ENCODE measurements at places on chromosomes 12 and 14. TPM values are rescaled to one million over a fixed set of nuclear protein-coding genes. Genes with fewer than 3 reads are reported as not detected.
A peak's percentile ranks its signal among the peaks of the same experiment; 100 is the strongest.

Gene PIWIL1
- not detected for total RNA-seq

GRCh38 chr12:39007619-39008018 lies 102.2 kb upstream of the CPNE8 start:
- DNase-seq = no peak
- no peaks in the 10 kb centered on the region for H3K36me3 ChIP-seq
- H3K4me1 ChIP-seq = no peaks in the 10 kb centered on the region
- no peaks in the 10 kb centered on the region for H3K27me3 ChIP-seq
- H3K27ac ChIP-seq = no peak overlapping the region

GRCh38 chr14:89955022-89955744 lies 544 bp upstream of the TDP1 start:
- H3K4me1 ChIP-seq = no peaks in the 10 kb centered on the region
- H3K36me3 ChIP-seq = no peaks in the 10 kb centered on the region
- peak overlapping the region; percentile 96 for H3K4me3 ChIP-seq

Gene DIO3
- total RNA-seq = 1.3 TPM

- H3K36me3 ChIP-seq = no peaks in the 10 kb centered on the region
- H3K27me3 ChIP-seq = no peaks in the 10 kb centered on the region
- no peak overlapping the region for H3K4me3 ChIP-seq
- no peak overlapping the region for H3K27ac ChIP-seq
- H3K4me1 ChIP-seq = no peaks in the 10 kb centered on the region
- DNase-seq = no peak
These were observed 334.5 kb downstream of the TMEM121 start for GRCh38 chr14:105860615-105861580.

DNA sequence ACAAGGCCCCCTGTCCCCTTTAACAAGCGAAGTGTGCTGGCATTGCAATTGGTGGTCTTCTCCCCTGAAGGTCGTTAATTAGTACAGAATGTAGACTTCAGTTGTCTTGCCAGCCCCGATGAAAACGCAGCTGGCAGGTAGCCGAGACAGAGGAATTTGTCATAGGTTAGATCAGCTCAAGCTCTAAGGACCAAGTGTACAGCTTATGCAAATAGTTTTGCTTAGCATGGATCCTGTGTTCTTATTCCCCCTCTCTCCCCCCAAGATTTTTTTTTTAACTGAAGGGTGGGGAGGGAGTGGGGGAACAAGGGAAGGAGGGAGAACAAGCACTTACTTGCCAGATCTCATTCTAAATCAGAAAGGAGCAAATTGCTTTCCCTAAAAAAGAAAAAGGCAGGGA lies 58.6 kb upstream of the PARP11 start:
- H3K36me3 ChIP-seq = no peaks in the 10 kb centered on the region
- DNase-seq = no peak
- no peak overlapping the region for H3K27ac ChIP-seq
- no peaks in the 10 kb centered on the region for H3K4me1 ChIP-seq
- H3K27me3 ChIP-seq = peaks cover 8% of the 10 kb centered on the region
- no peak overlapping the region for H3K4me3 ChIP-seq

Gene PPP1R13B
- total RNA-seq = 21.8 TPM

GRCh38 chr12:122932207-122932606 lies 34.1 kb downstream of the ABCB9 start:
- no peaks in the 10 kb centered on the region for H3K27me3 ChIP-seq
- H3K36me3 ChIP-seq = no peaks in the 10 kb centered on the region
- no peak overlapping the region for H3K4me3 ChIP-seq
- no peak overlapping the region for H3K27ac ChIP-seq

GRCh38 chr12:78866518-78866917 lies 1.9 kb downstream of the SYT1 start:
- H3K4me3 ChIP-seq = no peak overlapping the region
- H3K36me3 ChIP-seq = no peaks in the 10 kb centered on the region
- H3K27me3 ChIP-seq = no peaks in the 10 kb centered on the region
- H3K4me1 ChIP-seq = no peaks in the 10 kb centered on the region
- no peak overlapping the region for H3K27ac ChIP-seq

Gene TOMM20L
- not detected for total RNA-seq

DNA sequence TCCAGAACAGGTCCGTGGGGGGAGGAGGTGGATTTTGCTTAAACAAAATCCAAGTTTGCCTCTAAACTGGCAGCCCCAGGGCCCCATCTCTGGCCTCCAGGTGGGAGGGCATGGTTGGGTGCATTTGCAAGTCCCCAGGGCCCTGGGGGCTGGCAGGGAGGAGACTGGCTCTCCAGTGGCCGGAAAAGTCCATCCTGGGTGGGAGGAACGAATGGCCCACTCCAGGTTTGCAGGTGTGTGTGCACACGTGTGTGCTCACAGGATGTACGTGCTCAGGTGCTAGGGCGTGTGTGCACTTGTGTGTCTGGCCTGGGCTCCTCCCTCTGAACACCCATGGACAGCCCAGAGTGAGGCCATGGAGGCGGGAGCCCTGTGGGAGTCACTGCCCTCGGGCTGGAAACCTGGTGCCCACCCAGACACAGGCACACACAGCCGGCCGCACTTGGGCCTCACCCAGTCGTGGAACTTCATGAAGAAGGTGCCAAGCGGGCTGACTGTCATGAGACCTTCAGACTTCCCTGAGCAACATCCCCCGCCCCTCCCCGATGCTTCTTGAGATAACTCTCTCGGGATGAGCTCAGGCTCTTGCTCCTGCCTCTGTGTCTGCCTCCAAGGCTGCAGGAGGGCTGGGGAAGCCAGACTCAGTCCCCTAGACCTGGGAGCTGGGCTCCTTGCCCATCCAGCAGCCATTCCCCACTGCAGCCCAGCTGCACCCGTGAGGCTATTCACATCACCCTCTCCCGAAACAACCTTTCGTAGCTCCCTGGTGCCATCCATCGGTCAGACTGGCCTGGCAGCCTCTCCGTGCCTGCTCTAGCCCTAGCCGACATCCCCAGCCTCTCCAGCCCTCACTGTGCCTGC lies 9.4 kb downstream of the AHNAK2 start:
- no peaks in the 10 kb centered on the region for H3K36me3 ChIP-seq
- peak overlapping the region; percentile 95 for H3K27ac ChIP-seq
- H3K4me3 ChIP-seq = peak overlapping the region; percentile 43
- DNase-seq = peak; percentile 82

DNA sequence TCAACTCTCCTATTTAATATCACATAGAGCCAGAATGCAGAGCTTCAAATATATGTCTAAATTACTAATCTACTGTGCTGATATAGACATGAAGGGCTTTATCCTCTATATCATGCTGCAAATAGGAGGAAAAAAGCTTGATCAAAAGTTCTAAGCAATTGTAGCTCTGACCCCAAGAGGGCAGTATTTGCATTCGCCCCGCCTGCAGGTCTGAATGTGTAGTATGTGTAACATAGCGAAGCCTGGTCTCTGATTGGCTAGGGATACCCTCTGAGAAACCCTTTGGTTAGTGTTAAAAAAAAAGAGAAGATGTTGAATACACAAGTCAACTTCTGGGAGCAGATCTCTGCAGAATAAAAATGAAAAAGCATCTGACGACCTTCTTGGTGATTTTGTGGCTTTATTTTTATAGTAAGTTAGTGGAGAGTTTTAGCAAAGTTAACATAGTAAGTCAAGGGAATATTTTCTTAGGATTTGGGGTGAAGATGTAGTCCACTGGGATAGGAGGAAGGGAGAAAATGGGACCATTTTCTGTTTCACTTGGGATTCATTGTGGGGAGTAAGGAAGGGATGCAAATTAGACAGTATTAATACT lies 151.6 kb upstream of the OR4E1 start:
- H3K27me3 ChIP-seq = no peaks in the 10 kb centered on the region
- no peak overlapping the region for H3K4me3 ChIP-seq
- no peaks in the 10 kb centered on the region for H3K36me3 ChIP-seq
- DNase-seq = no peak
- H3K27ac ChIP-seq = no peak overlapping the region
- no peaks in the 10 kb centered on the region for H3K4me1 ChIP-seq

GRCh38 chr12:120071493-120072020 lies 45.0 kb downstream of the RAB35 start:
- no peaks in the 10 kb centered on the region for H3K4me1 ChIP-seq
- no peak for DNase-seq
- no peak overlapping the region for H3K27ac ChIP-seq
- no peaks in the 10 kb centered on the region for H3K27me3 ChIP-seq
- H3K4me3 ChIP-seq = no peak overlapping the region

- no peaks in the 10 kb centered on the region for H3K27me3 ChIP-seq
- H3K36me3 ChIP-seq = no peaks in the 10 kb centered on the region
- DNase-seq = no peak
- H3K27ac ChIP-seq = no peak overlapping the region
- no peaks in the 10 kb centered on the region for H3K4me1 ChIP-seq
These were observed 368.6 kb downstream of the DAD1 start for GRCh38 chr14:22220427-22220826.

Gene SERPINA9
- not detected for total RNA-seq
